Chondrocyte (in vitro differentiated cells): ENCODE measurements at places on chromosomes 13 and 19. TPM values are rescaled to one million over a fixed set of nuclear protein-coding genes. Genes with fewer than 3 reads are reported as not detected.

- no peak for DNase-seq
Observed at GRCh38 chr19:50909240-50910070, 1.7 kb downstream of the KLK4 start.

- peak; percentile 56 for DNase-seq
Observed at GRCh38 chr19:29855087-29855486, 43.3 kb downstream of the CCNE1 start.

DNA sequence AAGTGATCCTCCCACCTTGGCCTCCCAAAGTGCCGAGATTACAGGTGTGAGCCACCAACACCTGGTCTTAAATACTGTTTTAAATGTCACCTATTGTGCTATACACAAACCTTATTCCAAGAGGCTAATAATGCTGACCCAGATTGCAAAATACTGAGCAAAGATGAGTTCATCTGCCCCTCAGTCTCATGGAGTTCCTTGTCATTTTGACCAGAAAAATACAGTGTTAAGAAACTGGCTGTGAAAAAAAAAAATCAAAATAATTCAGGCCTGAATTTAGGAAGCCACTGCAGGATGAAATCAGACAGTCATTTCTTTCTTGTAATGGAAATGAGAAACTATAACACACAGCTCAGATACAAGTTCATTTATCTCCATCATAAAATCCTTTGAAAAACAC is 59.9 kb downstream of the TBC1D4 start:
- DNase-seq: no peak

Gene STK24
- total RNA-seq: 98.2 to 105 TPM (median 100 TPM) in 3 replicates

DNA sequence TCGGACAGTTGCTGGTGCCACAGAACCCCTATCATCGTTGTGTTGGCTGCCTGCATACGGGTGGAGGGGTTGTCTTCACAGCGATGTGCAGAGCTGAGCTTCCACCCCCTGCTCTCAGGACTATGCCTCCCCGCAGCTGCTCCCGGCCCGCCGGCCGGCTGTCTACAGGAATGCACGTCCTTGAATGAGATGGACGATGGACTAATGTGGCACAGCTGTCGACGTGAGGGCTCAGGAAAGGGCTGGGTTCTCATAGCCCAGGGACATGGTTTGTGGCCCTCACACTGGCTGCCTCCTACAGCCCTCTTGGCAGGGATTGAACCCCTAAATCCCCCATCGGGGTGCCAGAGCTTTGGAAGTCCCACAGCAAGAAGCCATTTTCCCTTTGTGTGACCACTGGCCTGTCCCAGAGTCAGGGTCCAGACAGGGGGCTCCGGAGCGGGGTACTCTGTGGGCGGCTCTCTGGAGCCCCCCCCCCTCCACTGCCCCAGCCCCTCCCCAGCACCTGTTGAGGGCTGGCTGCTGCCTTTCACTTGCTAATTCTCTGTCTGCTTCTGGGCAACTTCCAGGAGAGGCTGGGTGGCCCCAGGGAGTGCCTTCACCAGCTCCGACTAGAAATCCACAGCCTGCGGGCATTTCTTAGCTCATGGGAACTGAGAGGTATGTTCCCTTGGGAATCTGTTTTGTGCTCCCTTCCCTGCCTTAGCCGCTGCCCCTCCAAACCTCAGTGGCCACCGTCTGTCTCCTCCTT is 40.2 kb downstream of the TSSK6 start:
- no peak for DNase-seq

Gene MAP3K10
- 20.0 to 22.7 TPM (median 21.0 TPM) in 3 replicates for total RNA-seq

- no peak for DNase-seq
Observed at GRCh38 chr13:57665481-57665880, 33.9 kb downstream of the PCDH17 start.

GRCh38 chr13:40974460-40975407 is 44.4 kb downstream of the ELF1 start:
- DNase-seq: no peak
